Skeletal muscle tissue (tissue), 5 donors: ENCODE measurements at places on chromosomes 7 and 10. TPM values are rescaled to one million over a fixed set of nuclear protein-coding genes. Genes with fewer than 3 reads are reported as not detected.

SYT15 gene
- 1.0 TPM for total RNA-seq

HABP2 gene
- total RNA-seq = under 0.01 TPM

HYAL4 gene
- total RNA-seq = under 0.01 TPM

PVRIG gene
- total RNA-seq = not detected

GIMAP7 gene
- total RNA-seq = 4.2 TPM
